ENCODE measurements at places on chromosomes 16 and 17.

DNA sequence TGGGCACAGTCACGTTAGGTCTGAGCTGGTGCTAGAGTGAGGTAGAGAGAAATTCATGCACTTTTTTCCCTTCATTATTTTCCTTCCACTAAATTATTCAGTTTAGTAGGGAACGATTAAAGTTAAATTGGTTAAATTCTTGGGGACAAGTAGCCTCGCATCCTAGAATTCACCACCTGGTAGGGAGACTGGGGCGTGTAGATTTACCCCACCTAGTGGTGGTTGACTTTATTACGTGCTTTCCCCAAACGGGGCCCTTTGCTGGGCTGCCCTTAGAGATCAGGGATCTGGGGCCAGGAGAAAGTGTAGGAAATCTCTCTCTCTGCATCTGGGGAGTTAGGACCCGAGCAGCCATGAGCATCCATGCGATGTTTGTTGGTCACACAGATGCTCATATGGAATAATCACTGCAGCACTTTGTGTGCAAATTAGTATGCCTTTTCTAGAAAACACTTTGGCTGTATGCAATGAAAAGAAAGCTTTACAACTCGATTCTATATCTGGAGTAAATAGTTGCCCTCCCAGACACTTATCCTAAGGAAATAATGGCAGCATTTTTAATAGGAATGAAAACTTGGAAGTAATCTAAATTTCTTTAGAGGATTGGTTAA lies 107.0 kb downstream of the PLCG2 start:
- DNase-seq, result peak; percentile 46

- DNase-seq, result peak; percentile 71
Measured at GRCh38 chr16:74998481-74999218, at the start of gene ZNRF1. ZNRF1 (plus strand) TSS chr16:74999024; CDS start chr16:74999672, 648 bp downstream.

DNA sequence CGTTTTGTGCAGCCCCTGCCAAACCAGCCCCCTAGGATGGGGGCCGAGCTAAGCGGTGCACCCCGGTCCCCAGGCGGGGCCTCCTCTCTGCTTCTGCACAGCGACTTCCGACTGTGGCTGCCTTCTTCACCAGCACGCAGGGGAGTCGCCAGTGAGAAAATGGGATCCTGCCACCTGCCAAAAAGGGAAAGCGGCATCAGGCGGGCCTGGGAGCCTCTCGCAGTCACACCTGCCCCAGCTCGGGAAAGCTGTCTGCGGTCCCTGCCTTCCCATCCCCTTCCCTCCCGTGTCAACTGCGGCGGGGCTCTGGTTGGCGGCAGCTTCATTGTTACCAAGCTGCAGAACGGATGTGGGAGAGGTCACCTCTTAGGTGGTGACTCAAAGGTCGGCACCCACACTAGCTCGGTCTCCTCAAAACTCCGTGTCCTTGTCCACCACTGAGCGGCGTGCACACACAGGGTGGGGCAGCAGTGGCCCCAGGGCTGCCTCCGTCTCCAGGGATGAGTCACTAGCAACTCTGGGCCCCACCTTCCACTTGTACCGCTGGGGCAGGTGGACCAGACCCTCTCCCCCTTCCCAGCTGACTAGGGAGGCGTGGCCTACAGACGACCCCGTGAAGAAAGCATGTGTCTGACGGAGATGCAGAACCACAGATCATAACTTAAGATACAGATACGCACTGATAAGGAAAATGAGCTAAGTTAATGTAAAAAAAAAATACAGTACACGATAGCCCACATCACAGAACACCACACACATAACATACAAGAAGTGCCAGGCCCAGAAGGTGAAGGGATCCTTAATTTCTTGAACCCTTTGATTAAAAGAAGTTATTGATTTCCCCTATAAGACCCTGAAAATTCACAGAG lies 1.5 kb upstream of the PCYT2 start:
- DNase-seq, result no peak

DNA sequence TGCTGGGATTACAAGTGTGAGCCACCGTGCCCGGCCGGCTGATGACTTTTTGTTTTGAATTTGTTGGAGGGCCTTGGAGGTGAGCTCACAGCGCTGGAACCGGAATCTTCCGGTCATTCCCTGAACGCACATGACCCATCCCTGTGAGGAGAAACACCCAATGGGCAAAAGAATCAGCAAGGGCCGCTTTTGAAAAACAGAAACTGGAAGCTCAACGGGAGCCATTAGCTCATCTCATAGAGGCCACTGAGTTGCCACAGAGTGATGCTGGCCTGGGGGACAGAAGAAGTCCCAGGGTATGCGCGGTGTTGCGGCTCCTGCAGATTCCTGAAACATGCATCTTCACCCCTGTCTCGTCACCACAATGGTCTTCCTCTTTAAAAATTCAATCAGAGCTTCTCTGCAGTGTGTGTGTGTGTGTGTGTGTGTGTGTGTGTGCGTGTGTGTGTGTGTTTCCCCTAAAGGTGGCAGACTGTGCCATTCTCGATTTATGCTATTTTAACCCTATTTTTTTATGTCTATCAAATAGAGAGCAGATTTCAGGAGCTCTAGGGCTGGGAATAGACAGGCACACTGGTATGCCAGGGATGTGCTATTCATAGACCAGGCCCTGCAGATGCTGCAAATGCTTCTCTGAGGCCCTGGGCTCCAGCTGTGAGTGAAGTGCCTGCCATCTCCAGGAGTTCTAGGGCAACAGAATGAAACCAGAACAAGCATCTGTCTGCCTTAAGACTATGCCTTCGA lies 68.3 kb downstream of the MARCHF10 start:
- no peak for DNase-seq

DNA sequence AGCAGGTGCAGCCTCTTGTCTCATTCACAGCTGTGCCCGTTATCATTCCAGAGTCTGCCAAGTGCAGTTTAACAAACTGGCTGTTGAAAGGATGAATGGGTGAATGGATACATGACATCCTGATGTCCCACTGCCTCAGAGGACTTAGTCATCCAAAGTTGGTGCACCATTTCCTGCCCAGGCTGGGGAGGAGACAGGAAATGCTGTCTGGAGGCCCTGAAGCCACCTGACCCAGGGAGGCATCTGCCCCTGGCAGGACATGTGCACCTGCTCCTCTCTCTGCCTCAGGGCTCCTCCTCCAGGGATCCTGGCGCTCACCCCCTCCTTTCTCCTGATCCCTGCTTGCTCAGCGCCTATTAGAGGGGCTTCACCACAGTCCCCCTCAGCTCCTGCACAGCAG lies 1.8 kb upstream of the CD300C start:
- no peak for DNase-seq

GRCh38 chr17:58336456-58337209 lies 8.0 kb upstream of the TSPOAP1 start:
- no peak for DNase-seq

GRCh38 chr17:36546418-36547093 lies 1.8 kb downstream of the GGNBP2 start:
- DNase-seq, result no peak

DNA sequence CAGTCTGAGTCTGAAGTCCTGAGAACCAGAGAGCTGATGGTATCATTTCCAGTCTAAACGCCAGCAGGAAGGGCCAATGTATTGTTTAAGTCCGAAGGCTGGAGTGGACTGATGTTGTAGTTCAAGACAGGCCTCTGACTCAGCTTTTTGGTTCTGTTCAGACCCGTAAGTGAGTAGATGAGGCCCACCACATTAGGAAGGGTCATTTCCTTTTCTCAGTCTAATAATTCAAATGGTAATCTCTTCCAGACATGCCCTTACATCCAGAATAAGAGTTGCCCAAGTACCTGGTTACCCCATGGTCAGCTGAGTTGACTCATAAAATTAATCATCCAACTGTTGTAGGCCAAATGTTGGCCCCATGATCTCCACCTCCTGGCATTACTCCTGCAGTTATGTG lies 442.6 kb upstream of the HSBP1 start:
- DNase-seq, result no peak

- DNase-seq, result no peak
Measured at GRCh38 chr16:48384520-48385252, 527 bp downstream of the SIAH1 start.

- no peak for DNase-seq
Measured at GRCh38 chr16:85736921-85737320, 14.0 kb downstream of the C16orf74 start.

- no peak for DNase-seq
Measured at GRCh38 chr17:76534831-76535732, 2.4 kb downstream of the CYGB start.

DNA sequence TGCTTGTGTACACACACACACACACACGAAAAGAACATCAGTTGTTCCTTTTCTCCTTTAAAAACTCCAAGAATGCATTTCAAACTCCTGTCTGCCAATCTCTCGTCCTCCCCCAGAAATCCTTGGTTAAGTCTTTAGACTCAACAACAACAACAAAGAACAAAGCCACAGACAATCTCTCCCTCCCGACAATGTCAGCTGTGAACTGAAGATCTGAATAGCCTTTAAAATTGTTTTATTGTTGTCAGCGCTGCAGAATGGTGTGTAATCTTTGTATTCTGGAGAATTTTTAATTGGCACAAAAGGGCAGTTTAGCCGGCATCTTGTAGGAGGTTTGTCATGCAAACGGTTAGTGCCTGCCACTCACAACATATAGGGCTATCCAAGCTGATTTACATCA lies 219.5 kb downstream of the MSI2 start:
- no peak for DNase-seq

Data from memory B cell (primary cell).